ENCODE measurements at places on chromosomes 16 and 17.

DNA sequence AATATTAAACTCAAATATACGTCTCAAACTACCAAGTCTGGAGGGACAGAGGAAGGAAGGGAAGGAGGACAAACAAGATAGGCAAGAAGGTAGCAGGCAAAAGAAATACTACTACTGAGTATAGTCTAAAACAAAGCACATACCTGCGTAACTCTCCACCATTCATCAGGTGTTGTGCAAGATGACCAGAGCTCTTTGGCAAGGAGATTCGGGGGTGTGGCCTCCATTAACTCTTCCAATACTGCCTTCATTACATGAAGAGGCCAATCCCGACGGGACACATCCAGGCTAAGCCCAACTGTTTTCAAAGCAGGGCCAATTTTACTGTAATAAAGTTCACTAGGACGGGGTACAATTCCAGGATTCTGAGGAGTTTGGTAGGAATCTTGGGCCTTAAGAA, 38.2 kb upstream of the ARL6IP1 start:
- DNase-seq = no peak

DNA sequence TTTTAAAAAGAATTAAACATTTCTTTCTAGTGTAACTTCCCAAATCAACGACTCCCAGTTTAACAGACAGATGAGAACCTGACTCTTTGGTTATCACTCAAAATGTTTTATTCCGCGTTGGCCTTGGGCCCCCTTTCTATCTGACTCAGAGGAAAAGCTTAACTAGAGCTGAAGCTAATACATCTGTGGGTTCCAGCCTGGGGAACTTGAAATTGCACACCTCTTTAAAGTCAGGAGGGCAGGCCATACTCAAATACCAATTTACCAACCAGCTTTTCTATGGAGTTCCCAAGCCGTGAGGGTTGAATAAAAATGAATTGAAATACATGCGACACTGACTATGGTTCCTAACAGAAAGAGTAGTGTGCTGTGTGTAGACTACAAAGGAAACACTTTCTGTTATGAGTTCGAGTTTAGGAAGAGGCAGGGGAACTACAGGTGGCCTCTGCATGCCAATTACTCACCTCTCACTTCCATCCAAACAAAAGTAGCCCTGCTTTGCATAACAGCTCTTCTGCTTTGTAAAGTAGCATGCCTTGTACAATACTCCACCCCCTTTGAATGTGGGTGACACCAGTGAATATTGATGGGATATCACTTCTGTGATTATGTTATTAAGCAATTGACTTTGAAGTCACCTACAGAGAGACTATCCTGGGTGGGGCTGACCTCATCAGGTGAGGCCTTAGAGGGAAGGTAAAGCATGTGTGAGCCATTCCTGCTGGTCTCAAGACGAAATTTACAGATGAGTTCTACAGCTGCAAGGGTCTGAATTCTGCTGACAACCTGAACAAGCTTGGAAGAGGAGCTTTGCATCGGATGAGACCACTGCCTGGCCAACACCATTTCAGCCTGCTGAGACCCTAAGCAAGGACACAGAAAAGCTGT, 92.1 kb downstream of the WDR59 start:
- no peak for DNase-seq

DNA sequence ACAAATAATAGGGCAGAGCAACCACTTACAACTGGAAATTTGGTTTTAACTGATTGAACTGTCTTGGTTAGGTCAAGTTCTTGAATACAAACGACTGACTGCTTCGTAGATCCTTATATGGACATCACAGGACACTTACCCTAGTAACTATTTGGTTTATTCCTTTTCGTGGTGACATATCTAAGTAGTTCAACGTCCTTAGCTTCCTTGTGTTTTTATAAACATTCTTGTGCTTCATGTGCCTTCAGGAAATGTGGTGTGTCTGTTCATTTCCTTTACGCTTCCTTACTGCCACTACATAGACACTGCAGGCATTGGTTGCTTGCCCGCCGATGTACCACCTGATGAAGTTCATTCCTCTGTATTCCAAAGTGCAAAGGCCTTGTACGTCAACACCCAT, 59.3 kb downstream of the USP10 start:
- DNase-seq = no peak

- DNase-seq = peak; percentile 12
Measured at GRCh38 chr17:22600644-22601298, 908.4 kb downstream of the KCNJ18 start.

DNA sequence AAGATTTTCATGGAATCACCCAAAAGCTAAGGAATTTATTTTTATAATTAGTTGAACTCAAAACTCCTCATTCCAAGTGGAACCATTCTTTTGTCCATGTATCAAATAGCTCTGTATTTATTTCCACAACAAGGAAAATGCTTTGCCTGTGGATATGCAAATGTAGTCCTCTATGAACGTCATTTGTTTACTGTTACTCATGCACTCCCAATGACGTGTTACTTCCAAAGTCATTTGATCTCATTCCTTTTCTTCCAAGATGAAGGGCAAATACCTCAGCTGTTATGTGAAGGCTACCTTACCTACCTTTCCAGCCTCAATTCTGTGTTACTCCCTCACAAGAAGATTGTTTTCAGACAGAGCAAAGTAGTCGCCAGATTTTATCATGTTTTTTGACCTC, 83.7 kb downstream of the ITFG1 start:
- no peak for DNase-seq

DNA sequence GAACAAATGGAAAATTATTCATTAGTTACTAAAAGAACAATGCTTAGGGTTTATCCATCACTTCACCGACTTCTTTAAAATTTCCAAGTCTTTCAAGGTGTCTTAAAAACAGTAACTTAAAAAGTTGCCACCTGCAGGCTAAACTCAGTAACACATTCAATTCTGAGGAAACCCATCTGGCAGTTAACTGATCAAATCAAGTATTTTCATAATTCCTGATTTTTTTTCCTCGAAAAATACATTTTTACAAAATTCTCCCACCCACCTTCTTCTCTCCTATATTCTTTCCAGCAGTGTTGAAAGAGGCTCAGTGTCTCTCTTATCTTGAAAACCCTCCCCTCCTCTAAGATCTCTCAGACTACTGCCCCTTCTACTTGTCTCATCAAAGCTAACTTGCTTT, 29.9 kb downstream of the PARN start:
- no peak for DNase-seq
